ENCODE measurements at places on chromosomes 1 and 21.
A peak's percentile ranks its signal among the peaks of the same experiment; 100 is the strongest.

- no peak for DNase-seq
Measured at GRCh38 chr1:163870666-163871065, 548.9 kb downstream of the NUF2 start.

GRCh38 chr1:38102636-38103035 lies 56.0 kb upstream of the POU3F1 start:
- DNase-seq = no peak

- DNase-seq = no peak
Measured at GRCh38 chr21:33847588-33848248, 67.9 kb downstream of the ATP5PO start.

GRCh38 chr1:156196445-156196844 lies 2.5 kb downstream of the SLC25A44 start:
- DNase-seq = no peak

GRCh38 chr1:145690587-145691558 lies 16.3 kb downstream of the PDZK1 start:
- DNase-seq = no peak

DNA sequence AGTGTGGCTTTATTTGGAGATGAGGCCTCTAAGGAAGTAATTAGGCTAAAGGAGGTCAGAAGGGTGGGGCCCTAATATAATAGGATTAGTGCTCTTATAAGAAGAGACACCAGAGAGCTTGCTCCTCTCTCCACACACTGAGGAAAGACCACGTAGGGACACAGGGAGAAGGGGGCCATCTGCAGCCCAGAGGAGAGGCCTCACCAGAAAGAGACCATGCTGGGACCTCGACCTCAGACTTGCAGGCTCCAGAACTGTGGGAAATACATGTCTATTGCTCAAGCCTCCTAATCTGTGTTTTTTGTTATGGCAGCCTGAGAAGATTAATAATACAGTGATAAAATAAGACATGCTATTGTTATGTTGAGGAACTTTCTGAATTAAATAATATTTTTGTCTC lies 8.3 kb downstream of the RCAN1 start:
- no peak for DNase-seq

DNA sequence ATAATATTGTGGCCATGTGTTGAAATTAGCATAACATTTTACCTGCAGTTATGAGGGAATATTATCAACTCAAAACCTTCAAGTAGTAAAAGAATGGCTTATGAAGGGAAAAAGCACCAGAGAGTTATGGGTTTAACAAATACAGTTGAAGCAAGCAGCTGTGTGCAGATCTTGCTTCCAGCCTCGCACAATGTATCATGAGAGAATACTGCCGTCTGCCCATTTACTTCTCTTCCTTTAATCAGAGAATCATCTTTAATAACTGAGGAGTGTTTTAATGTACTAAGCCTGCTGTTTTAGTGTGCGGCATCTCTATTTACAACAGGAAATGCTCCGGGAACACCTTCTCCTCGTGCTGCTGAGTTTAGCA lies 120.9 kb downstream of the ATG4C start:
- DNase-seq = no peak

DNA sequence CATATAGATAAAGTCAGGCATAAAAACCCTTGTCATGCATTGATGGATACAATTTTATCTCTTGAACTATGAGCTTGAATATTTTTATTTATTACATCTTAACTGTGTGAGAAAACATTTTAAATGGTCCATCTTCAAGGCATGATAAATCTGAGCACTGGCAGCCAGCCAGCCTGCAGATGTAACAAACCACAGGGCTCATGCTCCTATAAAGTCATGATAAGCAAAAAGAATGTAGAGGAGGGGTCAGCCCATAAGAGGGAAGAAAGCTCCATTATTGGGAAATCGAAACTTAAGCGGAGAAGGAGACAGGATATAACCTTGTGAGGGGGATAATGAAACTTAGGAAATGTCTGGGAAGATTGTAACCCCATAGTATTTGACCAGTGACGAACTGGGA lies 839.0 kb downstream of the LRRIQ3 start:
- no peak for DNase-seq

- no peak for DNase-seq
Measured at GRCh38 chr1:238468068-238468467, 577.3 kb upstream of the ZP4 start.

DNA sequence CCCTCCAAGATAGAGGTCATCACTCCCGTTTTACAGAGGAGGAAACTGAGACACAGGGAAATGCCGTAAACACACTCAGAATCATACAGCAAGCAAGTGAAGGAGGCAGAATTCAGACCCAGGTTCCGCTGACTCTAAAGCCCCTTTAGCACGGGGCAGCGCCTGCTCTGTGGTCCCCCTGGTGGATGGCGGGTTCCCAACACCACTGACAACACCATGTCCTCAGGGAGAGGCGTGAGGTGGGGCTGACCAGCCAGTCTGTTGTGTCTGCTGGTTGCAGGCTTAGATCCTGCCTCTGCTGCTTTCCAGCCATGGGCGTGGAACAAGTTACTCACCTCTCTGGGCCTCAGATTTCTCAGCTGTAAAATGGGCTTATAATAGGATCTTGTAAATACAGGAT lies 617.3 kb downstream of the MATN1 start:
- no peak for DNase-seq

- DNase-seq = no peak
Measured at GRCh38 chr1:27397749-27398148, 5.3 kb downstream of the GPR3 start.

GRCh38 chr1:116514708-116515525 lies 55.9 kb downstream of the CD58 start:
- DNase-seq = peak; percentile 33

DNA sequence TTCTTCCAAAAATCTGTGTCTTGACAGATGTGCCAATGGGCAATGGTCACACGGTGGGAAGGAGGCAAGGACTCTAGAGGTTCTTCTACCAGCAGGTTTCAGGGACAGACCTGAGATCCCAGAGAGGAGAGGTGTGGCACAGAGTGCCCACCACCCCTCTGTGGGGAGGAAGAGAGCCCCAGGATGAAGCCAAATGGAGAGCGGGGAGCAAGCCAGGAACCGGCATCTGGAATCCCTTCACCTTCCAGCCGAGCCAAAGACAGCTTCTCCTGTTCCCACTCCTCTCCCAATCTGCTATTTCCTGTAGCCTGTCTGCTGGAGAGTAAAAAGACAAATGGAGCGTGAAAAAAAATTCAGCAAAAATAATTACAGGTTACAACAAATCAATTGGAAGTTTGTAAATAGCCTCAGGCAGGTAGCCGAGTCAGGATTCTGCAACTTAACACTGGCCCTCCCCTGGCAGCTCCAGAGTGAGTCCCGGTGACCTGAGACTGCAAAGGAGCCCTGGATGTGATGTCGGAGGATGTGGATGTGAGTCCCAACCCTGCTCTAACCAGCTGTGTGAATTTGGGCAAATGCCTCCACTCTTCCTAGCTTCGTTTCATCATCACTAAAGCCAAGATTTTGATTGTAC lies 45.4 kb upstream of the LRRN2 start:
- DNase-seq = no peak

- DNase-seq = no peak
Measured at GRCh38 chr1:245481261-245481660, 326.5 kb downstream of the KIF26B start.

GRCh38 chr1:225816643-225817538 lies 7.0 kb downstream of the EPHX1 start:
- no peak for DNase-seq

DNA sequence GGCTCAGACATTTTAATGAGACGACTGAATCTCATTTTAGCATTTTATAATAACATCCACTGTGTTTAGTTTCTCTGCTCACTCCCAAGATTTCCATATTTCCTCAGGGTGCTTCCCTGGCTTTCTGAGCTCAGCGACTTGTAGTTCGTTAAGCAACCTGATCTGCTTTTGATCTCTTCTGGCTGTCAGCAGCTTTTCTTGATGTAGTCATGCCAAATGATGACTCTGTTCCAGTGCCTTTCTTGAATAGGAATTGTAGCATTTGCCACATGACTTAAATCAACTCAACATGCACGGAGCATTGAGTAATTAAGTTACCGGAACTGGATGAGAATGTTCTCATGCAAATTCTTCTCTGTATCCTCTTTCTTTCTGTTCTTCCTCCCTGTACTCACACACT lies 246.1 kb downstream of the FMN2 start:
- no peak for DNase-seq

GRCh38 chr1:94265011-94265422 lies 27.6 kb upstream of the ARHGAP29 start:
- DNase-seq = no peak

GRCh38 chr1:168433238-168433637 lies 110.6 kb downstream of the XCL2 start:
- DNase-seq = no peak

GRCh38 chr1:92924501-92924900 lies 36.8 kb downstream of the DIPK1A start:
- no peak for DNase-seq

- no peak for DNase-seq
Measured at GRCh38 chr1:117653195-117653594, 47.3 kb downstream of the TENT5C start.

DNA sequence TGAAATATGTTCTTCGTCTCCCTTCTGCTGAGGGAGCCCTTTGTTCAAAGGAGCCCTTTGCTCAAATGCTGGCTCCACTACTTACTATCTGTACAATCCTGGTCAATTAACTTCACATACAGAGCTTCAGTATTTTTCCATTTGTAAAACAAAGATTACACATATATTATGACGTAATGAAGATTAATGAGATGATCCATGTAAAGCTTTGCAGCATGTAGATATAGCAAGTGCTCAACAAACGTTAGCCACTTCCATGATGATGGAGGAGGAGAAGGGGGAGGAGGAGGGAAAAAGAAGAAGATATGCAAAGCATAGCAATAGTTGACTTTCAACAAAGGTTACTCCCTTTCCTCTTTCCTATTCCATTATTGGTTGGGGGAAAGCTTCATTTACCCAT lies 10.1 kb upstream of the DDAH1 start:
- no peak for DNase-seq

DNA sequence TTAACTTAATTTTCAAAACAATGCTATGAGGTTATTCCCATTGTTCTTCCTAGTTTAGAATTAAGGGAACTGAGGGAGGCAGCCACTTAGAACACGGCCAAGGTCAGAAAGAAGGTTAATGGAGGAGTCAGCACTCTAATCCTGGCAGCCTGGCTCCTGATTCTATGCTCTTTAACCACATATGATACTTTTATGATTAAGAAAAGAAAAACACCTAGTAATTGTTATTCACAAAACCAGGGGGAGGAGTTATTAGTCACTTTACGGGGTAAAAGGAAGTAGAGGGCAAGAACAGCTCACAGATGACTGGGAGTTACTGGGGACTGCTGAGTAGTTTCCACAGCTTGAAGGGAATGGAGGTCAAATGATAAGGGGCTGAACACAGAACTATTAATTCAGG lies 38.6 kb downstream of the GADD45A start:
- DNase-seq = no peak

- no peak for DNase-seq
Measured at GRCh38 chr21:39196310-39196709, 13.1 kb upstream of the PSMG1 start.

All from activated T-cell treated with anti-CD3 and anti-CD28 coated beads for 4 hours (primary cell).